Smooth muscle cell of the umbilical artery (primary cell): ENCODE measurements at places on chromosomes 16 and 17. TPM values are rescaled to one million over a fixed set of nuclear protein-coding genes. Genes with fewer than 3 reads are reported as not detected.

CCL7 gene
- 2.5 and 4.8 TPM in 2 replicates for total RNA-seq

KRT33A gene
- total RNA-seq = not detected in 2 replicates

ANKRD13B gene
- total RNA-seq = 6.5 and 13.7 TPM in 2 replicates

GOSR1 gene
- 45.1 and 50.7 TPM in 2 replicates for total RNA-seq

ITGB3 gene
- total RNA-seq = 75.4 and 88.1 TPM in 2 replicates

GAA gene
- total RNA-seq = 47.4 and 65.3 TPM in 2 replicates
